Hematopoietic multipotent progenitor cell treated with erythropoietin and hydrocortisone succinate and interleukin-3 and kit ligand, for 15 days (in vitro differentiated cells): ENCODE measurements at places on chromosomes 4 and X.

DNA sequence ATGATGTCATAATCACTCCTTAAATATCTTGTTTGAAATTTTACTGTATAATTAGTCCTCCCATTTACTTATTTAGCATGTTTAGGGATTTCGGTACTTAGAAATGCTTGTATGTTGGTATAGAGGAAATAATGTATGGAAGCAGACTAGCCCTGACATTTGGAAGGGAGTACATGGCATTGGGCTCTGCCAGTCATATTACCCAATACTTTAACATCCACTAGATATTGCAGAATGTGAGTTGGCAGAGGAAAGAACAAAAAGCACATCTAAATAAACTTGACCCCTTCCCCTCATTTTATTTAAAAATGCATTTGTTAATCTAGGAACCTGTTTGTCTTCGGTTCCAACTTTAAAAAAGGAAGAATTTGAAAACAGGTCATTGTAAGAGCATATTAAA lies 77.8 kb downstream of the RS1 start:
- no peak for DNase-seq

DNA sequence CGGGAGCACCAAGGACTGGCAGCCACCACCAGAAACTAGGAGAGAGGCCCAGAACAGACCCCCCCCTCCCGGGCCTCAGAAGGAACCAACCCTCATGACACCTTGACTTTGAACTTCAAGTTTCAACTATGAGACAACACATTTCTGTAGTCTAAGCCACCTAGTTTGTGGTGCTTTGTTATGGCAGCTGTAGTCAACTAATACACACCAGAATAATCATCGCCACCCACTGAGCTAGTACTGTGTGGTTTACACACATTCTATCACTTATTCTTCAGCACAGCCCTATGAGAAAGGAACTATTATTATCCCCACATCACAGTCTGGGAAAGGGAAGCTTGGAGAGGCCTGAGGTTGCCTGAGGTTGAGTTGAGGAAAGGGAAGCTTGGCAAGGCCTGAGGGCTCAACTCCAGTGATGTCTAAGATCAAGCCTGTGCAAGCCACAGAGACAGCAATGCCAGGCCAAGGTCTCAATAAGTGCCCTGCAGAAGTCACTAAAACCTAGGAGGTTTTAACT lies 126.6 kb downstream of the FHDC1 start:
- no peak for DNase-seq

GRCh38 chr4:151034829-151035228 lies 19.7 kb upstream of the LRBA start:
- no peak for DNase-seq

DNA sequence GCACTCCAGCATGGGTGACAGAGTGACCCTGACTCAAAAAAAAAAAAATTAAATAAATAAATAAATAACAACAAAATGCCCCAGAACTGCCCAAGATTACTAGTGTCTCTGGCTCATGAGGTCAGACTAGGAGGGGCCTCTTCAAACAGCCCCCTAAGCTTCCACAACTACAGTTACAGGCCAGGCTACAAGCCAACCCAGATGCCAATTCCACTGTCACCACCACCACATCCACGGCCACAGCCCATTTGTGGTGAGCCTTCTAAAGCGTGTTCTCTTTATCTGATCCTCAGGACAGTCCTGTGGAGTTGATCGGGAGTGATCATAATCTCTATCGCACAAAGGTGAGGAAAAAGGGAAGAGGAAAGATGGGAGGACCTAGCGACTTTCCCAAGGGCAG lies 36.6 kb downstream of the IGFBP7 start:
- no peak for DNase-seq

- DNase-seq, result no peak
Observed at GRCh38 chr4:112110059-112110425, 35.2 kb upstream of the FAM241A start.

GRCh38 chr4:137226900-137227299 lies 305.4 kb downstream of the PCDH18 start:
- DNase-seq, result no peak

DNA sequence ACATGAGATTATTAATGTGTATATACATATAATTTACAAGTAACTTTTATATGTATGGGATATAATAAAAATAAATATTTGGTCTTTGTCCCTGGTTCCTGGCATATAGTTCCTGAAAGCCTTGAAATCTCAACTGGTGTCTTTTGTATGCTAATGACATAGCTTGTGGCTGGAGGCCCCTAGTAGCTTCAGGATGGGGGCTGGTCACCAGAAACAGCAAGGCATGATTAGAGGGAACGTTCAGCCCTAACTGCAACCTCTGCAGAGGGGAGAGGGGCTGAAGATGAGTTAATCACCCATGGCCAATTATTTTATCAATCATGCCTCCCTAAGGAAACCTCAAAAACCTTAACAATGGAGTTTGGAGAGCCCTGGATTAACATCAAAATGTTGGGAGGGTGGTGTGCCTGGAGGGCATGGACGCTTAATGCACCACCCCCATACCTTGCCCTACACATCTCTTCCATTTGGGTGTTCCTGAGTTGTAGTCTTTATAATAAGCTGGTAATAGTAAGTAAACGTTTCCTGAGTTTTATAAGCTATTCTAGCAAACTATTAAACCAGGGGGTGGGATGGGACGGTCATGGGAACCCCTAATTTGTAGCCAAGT lies 21.3 kb downstream of the PIN4 start:
- DNase-seq, result no peak

DNA sequence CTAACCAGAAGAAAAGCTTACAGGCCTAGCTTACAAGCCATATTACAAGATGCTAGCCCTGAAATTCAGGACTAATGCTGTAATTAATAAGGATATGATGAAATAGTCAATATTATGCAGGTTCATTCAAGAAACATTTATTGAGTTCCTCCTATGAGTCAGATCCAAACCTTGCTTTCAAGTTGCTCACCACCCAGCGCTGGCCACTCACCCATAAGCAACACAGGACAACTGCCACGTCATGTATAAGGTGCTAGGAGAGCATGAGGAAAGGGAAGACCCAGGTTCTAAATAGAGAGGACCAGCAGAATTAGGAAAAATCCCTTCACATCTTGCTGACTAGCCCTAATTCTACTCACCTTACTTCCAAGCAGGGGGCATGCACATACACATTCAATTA lies 23.3 kb downstream of the MAML3 start:
- no peak for DNase-seq

DNA sequence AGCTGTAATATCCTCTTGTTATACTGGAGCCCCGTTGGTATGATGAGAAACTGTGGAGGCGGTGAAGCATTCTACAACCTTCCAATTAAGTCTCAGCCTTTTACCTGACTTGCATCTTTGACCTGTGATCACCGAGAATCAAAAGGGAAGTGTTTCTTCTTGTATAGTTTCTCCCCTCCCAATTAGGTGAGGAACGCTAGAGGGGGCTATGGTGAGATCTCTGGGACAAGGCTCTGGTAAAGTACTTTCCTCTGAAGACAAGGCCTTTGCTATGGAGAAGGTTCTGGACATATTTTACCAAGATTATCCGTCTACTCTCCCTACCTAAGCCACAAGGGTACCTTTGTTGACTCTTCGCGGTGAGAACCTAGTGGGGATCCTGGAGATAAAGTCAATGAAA lies 111.3 kb downstream of the CBLL2 start:
- DNase-seq, result no peak

DNA sequence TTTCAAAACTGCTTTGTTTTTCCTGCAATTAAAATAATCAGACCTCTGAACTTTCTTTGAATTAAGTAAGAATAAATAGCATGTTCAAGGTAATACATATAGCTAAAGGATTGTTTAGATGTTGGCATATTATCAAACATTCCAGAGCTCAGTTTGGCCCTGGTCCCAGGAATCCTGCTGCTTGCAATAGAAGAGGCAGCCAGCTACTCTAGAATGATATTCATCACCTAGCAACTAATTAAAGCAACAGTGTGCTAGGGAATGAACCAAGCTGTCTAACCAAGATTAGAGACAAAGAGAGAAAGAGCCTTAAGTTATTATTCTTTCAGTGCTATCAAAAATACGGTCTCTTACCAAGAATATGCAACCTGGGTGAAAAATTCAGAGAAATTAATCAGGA lies 460.9 kb downstream of the GABRG1 start:
- no peak for DNase-seq

DNA sequence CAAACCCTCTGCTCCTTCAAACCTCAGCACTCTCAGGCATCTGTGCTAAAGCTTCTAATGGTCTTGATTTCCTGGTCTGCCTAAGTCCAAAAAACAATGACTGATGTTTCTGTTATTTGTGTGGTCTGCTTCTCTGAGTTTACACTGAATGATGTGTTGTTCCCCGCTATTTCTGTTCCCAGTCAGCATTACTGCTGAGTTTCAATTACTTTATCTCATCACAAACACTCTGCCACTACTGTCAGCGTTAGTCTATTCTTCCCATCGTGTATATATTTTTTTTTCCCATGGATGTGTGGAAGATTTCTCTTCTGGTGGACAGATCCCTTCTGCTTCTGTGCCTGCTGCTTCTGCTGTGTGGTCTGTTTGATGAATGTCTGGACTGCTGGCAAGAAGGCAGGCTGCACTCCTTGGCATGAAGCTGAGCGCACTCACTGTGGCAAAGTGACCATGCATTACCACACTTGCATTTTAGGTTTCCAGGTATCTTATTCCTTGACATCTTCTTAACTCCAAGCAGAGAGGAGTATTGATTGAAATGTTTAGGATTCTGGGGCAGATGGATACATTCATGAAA lies 106.9 kb upstream of the PAQR3 start:
- no peak for DNase-seq

- DNase-seq, result no peak
Observed at GRCh38 chr4:42570221-42570620, 86.7 kb downstream of the ATP8A1 start.

GRCh38 chr4:124111922-124112321 lies 600.6 kb downstream of the ANKRD50 start:
- DNase-seq, result no peak

DNA sequence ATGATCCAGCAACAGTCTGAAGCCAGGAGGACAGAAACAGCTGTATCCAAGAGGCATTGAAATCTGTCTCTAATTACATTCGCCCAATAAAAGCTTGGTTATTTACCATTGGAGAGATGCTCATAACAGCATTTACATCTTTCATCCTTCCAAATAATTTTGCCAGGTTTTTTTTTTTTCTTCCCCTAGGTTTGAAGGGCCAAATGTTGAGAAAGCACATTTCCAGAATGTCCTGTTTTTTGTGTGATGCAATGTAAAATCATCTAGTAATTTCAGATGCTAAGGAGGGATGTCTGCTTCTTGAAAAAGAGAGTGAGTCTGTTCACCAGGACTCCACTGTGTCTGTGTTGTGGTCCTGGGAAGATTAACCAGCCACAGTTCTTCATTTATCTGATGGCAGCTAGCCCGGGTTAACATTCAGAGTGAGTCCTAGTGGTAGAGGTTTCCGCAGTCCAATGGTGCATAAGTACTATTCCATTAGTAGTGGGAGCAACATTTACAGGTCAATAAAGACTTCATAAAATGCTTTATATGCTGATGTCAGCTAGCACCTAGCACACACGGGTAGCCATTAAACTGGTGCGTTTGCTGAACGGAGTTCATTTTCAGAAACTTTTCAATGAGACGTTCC lies 406.8 kb downstream of the STIM2 start:
- no peak for DNase-seq

- DNase-seq, result no peak
Observed at GRCh38 chr4:8745005-8745790, 126.4 kb downstream of the HMX1 start.

DNA sequence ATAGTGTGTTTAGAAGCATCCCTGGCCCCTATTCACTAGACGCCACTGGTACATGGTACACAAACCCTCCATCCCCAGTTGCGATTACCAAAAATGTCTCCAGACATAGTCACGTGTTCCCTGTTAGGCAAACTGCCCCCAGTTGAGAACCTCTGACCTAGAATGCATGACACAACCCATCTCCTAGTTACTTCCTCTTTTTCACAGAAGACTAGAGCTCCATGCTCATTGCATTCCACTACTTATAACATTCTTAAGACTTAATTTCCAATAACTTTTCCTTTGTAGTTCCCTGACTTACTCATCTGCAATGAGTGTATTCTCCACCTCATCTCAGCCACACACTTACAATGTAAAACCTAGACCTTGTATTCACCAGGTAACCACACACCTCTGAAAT lies 68.6 kb downstream of the PRSS12 start:
- no peak for DNase-seq

DNA sequence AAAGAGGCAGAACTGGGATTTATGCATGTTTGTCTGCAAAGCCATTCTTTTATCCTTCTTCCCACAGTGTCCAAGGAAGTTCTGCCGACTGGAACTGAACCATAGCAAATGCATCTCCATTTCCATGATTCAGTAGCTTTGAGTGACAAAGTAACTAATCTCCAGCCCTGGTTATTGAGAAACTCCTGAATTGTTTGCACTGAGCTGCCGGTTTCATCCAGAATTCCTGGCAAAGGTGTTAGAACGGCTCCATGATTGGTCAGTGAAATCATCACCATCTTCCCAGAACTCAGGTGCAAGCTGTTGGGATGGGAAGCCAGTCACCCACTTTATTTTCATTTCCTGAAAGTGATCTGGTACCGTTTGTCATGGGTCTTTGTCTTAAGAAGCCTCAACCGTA lies 47.0 kb upstream of the SLC34A2 start:
- DNase-seq, result no peak

DNA sequence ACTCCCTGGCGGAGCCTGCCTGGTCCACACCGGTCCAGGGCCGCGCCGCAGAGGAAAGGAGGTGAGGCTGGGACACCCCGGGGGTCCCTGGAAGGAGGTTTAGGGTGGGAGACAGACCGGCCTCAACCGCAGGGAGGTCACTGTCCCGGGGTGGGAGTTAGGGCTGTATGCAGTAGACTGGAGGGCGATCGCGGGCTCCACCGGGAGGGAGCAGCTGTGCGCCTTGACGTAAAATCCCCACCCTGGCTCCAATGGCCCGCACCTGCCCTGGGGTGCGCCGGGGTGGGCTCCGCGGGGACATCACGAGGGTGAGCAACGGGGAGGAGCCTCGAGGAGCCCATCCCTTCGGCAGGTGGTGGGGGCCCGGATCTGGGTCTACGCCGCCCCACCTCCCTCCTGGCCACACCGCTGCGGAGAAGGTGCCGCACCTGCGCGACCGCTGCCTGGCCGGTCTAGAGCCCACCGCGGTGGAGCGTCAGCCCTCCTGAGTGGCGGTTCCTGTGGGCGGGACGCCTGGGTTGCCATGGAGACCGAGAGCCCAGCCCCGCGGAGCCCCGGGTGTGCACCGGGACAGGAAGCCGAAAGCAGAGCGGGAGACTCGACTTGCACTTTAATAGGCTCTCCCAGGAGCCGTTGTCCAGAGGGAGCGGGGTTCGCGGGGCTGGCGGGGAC lies 105.1 kb downstream of the ADRA2C start:
- no peak for DNase-seq

DNA sequence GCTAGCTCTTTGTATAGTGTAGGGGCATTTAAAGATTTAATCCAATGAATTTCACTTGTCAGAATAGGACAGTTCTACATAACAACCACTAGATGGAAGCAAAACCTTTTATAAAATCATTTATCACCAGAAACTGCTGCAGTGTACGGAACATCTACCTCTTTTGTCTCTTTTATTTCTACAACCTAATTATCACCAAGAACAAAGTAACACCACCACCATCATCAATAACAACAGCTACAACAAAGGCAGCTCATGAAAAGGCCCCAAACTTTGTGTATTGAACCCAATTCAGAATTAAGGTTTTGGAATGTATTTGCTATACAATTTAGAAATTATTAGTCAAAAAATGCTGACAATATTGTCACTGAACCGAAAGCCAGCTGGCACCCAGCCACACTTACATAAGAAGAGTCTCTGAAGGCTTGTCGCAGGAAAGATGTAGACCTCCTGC lies 260.9 kb upstream of the RPS6KA3 start:
- peak; percentile 4 for DNase-seq

- DNase-seq, result no peak
Observed at GRCh38 chr4:98510757-98511517, 147.5 kb downstream of the TSPAN5 start.

- DNase-seq, result no peak
Observed at GRCh38 chrX:31397119-31397518, 325.3 kb upstream of the FTHL17 start.
